ENCODE measurements at places on chromosomes 5 and 9. TPM values are rescaled to one million over a fixed set of nuclear protein-coding genes. Genes with fewer than 3 reads are reported as not detected.

ANXA2R gene
- total RNA-seq = 3.5 TPM

DDX4 gene
- total RNA-seq = not detected

OTP gene
- total RNA-seq = under 0.01 TPM

VAV2 gene
- total RNA-seq = 8.0 TPM

SPINK1 gene
- not detected for total RNA-seq

SLC1A1 gene
- total RNA-seq = 20.0 TPM

SLC6A7 gene
- under 0.01 TPM for total RNA-seq

DMGDH gene
- total RNA-seq = 7.2 TPM

MYORG gene
- total RNA-seq = 0.88 TPM

IDNK gene
- total RNA-seq = 4.0 TPM

FRRS1L gene
- 0.36 TPM for total RNA-seq

BARX1 gene
- total RNA-seq = 15.6 TPM

NEK6 gene
- 130 TPM for total RNA-seq

PAEP gene
- total RNA-seq = not detected

ORM2 gene
- total RNA-seq = not detected

NKD2 gene
- total RNA-seq = not detected

SH2D3C gene
- total RNA-seq = 0.29 TPM

GRIA1 gene
- 0.29 TPM for total RNA-seq

SLC6A19 gene
- not detected for total RNA-seq

IGFBPL1 gene
- total RNA-seq = 0.36 TPM

CD72 gene
- 2.7 TPM for total RNA-seq

MEF2C gene
- total RNA-seq = 9.4 TPM

ZNF189 gene
- 17.7 TPM for total RNA-seq

OBP2B gene
- not detected for total RNA-seq

QRFP gene
- not detected for total RNA-seq

PRSS3 gene
- 3.5 TPM for total RNA-seq

FOXI1 gene
- not detected for total RNA-seq

OLFML2A gene
- total RNA-seq = 27.1 TPM

CEP120 gene
- 29.8 TPM for total RNA-seq

MEIKIN gene
- total RNA-seq = not detected

PCDHB15 gene
- total RNA-seq = 1.1 TPM

SIT1 gene
- 0.36 TPM for total RNA-seq

ADGRD2 gene
- not detected for total RNA-seq

AFAP1L1 gene
- total RNA-seq = 1.1 TPM

FER gene
- 36.6 TPM for total RNA-seq

PCDHB14 gene
- total RNA-seq = 2.7 TPM

PCDHA6 gene
- total RNA-seq = 1.1 TPM

TTC23L gene
- total RNA-seq = 0.29 TPM

SLC23A1 gene
- not detected for total RNA-seq

PRUNE2 gene
- total RNA-seq = 80.0 TPM

DMRT3 gene
- total RNA-seq = not detected

PSMD5 gene
- 34.2 TPM for total RNA-seq

CCL28 gene
- total RNA-seq = 15.6 TPM

IL17B gene
- not detected for total RNA-seq

PIGO gene
- total RNA-seq = 15.0 TPM

SURF2 gene
- 10.3 TPM for total RNA-seq

WWC1 gene
- total RNA-seq = 1.4 TPM

PTGR1 gene
- 62.6 TPM for total RNA-seq

WDR31 gene
- total RNA-seq = 1.4 TPM

ANGPTL2 gene
- 72.5 TPM for total RNA-seq

LCN2 gene
- not detected for total RNA-seq

GAPT gene
- total RNA-seq = not detected

Measured in osteoblast (primary cell).